ENCODE measurements at places on chromosomes 2 and 18.

- DNase-seq, result no peak
These were observed 36.0 kb upstream of the BIN1 start for GRCh38 chr2:127142663-127143630.

- DNase-seq, result peak; percentile 44
These were observed 7.5 kb downstream of the COPS8 start for GRCh38 chr2:237092920-237093781.

- no peak for DNase-seq
These were observed 112.8 kb downstream of the CAPN13 start for GRCh38 chr2:30694286-30695055.

- no peak for DNase-seq
These were observed 148.5 kb downstream of the GFPT1 start for GRCh38 chr2:69238449-69239031.

DNA sequence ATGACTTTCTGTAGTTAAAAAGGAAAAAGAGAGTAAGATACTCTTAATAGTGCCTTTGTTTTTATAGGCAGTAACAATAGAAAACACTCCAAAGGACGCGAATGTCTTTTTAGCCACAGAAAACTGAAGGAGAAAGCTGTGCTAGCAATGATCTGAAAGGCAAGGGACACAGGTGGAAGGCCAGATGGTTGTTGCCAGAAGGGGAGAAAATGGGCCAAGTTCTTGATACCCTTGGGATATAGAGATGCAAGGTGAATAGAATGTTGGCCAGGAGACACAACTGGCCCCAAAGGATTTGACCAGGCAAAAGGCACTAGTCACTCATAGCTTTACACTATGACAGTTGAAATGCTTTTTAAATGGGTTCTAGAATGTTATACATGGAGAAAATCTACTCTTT lies 180.0 kb downstream of the NRXN1 start:
- no peak for DNase-seq

- DNase-seq, result no peak
These were observed 83.4 kb downstream of the EHD3 start for GRCh38 chr2:31317396-31317795.
